Calu3 (cell line): ENCODE measurements at places on chromosomes 11 and 22. TPM values are rescaled to one million over a fixed set of nuclear protein-coding genes. Genes with fewer than 3 reads are reported as not detected.

GRCh38 chr11:16787035-16787742 lies 48.7 kb downstream of the C11orf58 start:
- no peak for DNase-seq
- H3K4me1 ChIP-seq, result peaks cover 82% of the 10 kb centered on the region
- no peaks in the 10 kb centered on the region for H3K27me3 ChIP-seq
- peak overlapping the region; percentile 15 for H3K4me3 ChIP-seq

- H3K4me3 ChIP-seq, result no peak overlapping the region
- no peaks in the 10 kb centered on the region for H3K27me3 ChIP-seq
- peaks cover 12% of the 10 kb centered on the region for H3K4me1 ChIP-seq
- no peak overlapping the region for H3K27ac ChIP-seq
- peak; percentile 50 for DNase-seq
These were observed 86.3 kb downstream of the CCDC83 start for GRCh38 chr11:85941380-85941973.

Gene PRCP
- total RNA-seq, result 22.0 and 22.7 TPM in 2 replicates

Gene CDKN1C
- total RNA-seq, result 2.2 and 2.4 TPM in 2 replicates

- no peak overlapping the region for H3K27ac ChIP-seq
- DNase-seq, result no peak
- no peaks in the 10 kb centered on the region for H3K27me3 ChIP-seq
- H3K36me3 ChIP-seq, result peaks cover 5% of the 10 kb centered on the region
- H3K4me1 ChIP-seq, result peaks cover 11% of the 10 kb centered on the region
These were observed 7.8 kb downstream of the DCPS start for GRCh38 chr11:126311401-126312291.

Gene TREH
- total RNA-seq, result 0.21 and 0.49 TPM in 2 replicates

DNA sequence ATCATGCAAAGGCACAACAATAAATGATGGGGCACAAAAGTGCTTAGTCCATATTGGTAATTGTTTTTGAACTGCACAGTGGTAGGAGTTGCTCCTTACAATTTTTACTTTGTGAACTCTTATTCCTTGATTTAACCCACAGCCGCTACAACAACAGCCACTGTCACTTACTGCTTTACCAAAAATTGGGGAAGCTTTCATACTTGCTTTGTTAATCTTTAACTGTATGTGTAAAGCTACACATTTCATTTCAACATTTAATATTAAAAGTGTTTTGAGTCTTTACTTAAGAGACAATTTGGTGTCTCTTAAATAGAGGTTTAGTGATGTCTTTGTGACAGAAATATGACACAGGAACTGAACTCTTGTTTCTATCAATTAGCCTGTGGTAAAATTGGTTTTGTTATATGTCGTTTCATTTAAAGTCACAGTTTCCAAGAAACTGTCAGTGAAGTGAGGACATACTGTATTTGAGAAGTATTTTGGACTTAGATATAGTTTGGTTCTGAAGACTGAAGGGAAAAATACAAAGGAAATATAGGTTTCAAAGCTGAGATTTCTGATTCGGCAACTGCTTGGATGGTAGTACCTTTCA lies 6.5 kb upstream of the IL18BP start:
- no peak overlapping the region for H3K4me3 ChIP-seq
- H3K36me3 ChIP-seq, result no peaks in the 10 kb centered on the region
- DNase-seq, result no peak
- H3K27me3 ChIP-seq, result no peaks in the 10 kb centered on the region
- H3K4me1 ChIP-seq, result no peaks in the 10 kb centered on the region

Gene MS4A7
- total RNA-seq, result not detected in 2 replicates

DNA sequence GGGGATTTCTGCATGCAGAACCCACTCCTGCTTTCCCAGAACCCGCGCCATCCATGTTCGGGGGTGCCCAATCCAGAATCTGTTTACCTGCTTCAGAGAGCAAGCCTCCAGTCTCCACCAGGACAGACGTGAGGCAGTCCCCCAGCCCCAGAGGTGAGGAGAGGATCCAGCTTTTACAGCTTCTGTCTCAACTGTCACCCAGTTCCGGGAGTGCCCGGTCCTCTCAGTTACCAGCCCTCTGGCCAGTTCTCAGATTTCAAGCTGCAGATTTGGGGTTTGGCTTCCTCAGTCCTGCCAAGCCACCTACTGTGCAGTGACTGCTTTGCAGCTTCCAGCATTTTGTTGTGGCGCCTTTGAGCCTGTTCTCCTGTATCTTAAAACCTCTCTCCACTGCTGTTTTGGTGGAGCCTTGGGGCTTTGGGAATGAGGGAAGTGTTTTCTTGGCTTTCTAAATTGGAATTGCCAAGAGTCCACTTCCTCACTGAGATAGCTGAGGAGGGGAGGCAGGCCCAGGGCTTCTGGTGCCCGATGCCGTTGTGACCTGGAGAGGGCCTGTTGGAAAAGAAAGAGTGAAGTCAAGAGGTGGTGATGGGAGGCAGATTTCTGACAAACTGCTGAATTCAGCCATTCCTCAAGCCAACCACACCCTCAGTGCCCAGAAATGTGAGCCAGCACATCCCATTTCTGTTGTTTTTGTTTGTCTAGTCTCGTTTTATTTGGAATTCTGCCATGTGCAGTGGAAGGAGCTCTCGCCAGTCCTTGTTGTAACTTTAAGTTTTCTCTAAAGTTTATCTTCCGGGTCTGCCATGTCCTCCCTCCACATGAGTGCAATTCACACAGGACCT lies 513.4 kb downstream of the TBC1D22A start:
- peaks cover 70% of the 10 kb centered on the region for H3K27me3 ChIP-seq
- peaks cover 8% of the 10 kb centered on the region for H3K4me1 ChIP-seq
- H3K27ac ChIP-seq, result no peak overlapping the region
- DNase-seq, result no peak
- no peak overlapping the region for H3K4me3 ChIP-seq

Gene C11orf16
- total RNA-seq, result not detected in 2 replicates

Gene OPCML
- total RNA-seq, result not detected in 2 replicates

DNA sequence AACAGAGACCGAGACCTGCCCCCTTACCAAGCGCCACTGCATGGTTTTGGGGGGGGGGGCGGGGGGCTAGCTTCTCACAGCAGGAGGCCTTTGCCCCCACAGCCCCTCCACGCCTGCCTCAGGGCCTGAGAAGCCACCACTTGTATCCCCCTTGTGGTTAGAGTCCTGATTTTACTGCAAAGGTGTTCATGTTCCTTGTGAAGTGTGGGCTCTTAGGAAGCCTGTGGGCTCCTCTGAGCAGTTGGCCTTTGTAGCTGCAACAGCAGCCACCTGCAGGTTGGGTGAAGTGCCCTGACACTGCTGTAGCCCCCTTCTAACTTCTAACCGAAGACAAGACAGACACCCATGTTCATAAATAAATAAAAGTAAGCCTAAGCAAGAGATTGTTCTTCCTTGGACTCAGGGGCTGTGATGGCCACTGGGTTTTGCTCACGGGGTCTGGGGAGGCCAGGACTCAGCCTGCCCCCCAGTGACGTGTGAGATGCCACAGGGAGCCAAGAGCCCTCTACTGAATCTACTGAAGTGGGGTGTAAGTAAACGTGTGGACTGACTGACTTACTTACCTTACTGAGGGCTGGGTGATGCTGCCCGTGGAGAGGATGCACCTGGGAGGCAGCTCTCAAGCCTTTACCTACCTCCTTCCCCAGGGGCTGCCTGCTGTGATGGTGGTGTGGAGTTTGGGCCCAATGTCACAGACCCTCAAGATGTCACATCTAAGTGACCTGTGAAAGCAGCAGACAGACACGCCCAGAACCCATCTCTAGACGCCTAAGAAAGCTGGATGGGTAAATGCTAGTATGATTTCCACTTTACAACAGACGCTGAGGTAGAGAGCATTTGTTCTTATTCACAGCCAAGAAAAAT lies 25.8 kb downstream of the USP35 start:
- H3K36me3 ChIP-seq, result peaks cover 5% of the 10 kb centered on the region
- no peak overlapping the region for H3K27ac ChIP-seq
- H3K4me1 ChIP-seq, result peaks cover 8% of the 10 kb centered on the region

Gene OR4D5
- not detected in 2 replicates for total RNA-seq

GRCh38 chr11:119505861-119506260 lies 82.9 kb upstream of the THY1 start:
- no peak overlapping the region for H3K4me3 ChIP-seq
- no peaks in the 10 kb centered on the region for H3K4me1 ChIP-seq
- H3K27me3 ChIP-seq, result peaks cover 2% of the 10 kb centered on the region
- H3K36me3 ChIP-seq, result no peaks in the 10 kb centered on the region
